Activated CD4-positive, alpha-beta T cell treated with anti-CD3 and anti-CD28 coated beads, Interleukin-2, amount 50 U/mL, for 24 hours (primary cell): ENCODE measurements at places on chromosomes 6 and 20.

- no peak for DNase-seq
Observed at GRCh38 chr20:1885254-1885653, 10.0 kb upstream of the SIRPA start.

GRCh38 chr6:155341130-155341828, 27.0 kb upstream of the TFB1M start:
- DNase-seq, result no peak

- no peak for DNase-seq
Observed at GRCh38 chr6:42383421-42384205, 68.1 kb downstream of the TRERF1 start.

DNA sequence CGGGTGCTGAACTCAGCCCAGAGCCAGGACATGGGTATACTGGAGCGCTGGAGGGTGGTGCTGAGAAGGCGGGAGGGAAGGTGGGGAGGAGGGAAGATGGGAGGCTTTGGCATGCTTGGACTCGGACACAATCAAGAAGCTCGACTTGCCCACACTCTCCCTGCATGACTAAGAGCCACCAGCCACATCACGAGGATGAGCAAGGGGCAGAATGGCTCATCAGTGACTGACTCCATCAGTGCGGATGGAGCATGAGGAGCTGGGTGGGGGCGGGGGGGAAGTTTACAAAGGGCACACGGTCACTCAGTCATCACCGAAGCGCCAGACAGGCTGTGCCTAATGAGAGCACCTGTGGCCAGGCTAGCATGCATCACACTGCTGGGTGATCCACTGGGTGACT, 222.8 kb downstream of the KIF16B start:
- no peak for DNase-seq

DNA sequence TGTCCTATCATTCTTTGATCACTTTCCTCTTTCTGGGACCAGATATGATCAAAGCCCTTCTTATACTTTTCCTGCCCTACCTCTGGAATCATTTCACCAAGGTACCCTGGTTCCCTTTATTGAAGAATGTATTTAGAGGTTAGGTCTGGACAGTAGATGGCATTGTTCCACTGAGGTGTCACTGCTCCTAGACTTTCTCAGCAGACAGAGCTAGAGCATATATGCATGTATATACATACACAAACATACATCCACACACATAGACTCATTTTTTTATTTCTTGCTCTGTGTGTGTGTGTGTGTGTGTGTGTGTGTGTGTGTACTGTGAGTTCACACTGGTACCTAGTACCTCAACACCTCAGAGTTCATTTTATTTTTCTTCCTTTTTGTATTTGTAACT, 40.9 kb downstream of the PTPRA start:
- DNase-seq, result no peak

GRCh38 chr6:100803264-100804045, 77.7 kb downstream of the ASCC3 start:
- no peak for DNase-seq

DNA sequence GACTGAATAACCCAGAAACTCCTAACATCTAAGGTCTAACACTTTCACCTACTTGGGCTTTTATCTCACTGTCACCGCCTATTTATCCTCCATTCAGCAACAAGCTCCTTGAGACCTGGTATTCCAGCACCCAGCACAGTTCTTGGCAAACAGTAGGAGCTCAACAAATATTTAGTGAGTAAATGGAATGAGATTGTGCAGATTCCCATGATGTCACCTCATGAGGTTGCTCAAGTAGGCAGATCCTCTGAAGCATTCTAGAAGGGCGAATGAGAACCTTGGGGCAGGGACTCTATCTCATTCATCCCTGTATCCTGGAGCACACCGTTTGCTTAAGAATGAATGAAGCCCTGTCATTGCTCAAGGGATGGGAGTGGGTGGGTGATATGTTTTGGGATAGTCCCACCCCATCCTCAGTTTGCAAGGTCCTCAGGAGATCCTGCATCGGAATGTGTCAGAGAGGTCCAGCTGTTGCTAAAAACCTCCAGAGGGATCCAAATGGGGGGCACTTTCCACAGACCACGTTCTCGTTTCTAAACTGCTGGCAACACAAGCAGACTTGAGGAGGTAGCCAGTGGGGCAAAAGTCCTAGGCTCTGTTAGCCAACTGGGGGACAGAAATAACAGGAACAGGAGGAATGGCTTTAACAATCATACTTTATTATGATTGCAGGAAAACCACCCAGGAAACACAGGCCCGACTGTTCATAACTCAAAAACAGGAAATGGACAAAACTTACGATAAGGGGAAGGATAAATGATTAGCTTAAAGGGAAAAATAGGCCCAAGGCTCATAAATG, 42.0 kb downstream of the EDN1 start:
- DNase-seq, result no peak

DNA sequence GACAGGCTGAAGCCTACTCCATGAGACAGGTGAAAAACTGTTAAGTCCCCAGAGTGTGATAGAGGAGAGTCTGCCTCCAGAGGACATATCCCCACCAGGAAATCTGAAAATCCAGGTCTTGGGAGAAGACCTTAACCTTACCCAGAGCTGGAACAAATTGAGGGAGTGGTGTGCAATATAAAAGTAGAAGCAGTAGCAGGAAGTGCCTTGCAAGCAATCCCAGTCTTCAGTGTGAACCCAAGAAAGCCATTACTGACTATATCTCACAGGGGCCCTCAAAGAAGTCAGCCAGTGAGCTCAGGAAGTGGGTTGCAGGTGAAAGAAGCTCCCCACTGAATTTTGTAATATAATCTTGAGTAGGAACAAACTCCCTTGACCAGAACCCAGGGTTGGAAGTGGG, 41.9 kb upstream of the PKIB start:
- no peak for DNase-seq

GRCh38 chr6:15715851-15716250, 53.0 kb upstream of the DTNBP1 start:
- no peak for DNase-seq

GRCh38 chr6:156887623-156888269, 110.6 kb downstream of the ARID1B start:
- no peak for DNase-seq

DNA sequence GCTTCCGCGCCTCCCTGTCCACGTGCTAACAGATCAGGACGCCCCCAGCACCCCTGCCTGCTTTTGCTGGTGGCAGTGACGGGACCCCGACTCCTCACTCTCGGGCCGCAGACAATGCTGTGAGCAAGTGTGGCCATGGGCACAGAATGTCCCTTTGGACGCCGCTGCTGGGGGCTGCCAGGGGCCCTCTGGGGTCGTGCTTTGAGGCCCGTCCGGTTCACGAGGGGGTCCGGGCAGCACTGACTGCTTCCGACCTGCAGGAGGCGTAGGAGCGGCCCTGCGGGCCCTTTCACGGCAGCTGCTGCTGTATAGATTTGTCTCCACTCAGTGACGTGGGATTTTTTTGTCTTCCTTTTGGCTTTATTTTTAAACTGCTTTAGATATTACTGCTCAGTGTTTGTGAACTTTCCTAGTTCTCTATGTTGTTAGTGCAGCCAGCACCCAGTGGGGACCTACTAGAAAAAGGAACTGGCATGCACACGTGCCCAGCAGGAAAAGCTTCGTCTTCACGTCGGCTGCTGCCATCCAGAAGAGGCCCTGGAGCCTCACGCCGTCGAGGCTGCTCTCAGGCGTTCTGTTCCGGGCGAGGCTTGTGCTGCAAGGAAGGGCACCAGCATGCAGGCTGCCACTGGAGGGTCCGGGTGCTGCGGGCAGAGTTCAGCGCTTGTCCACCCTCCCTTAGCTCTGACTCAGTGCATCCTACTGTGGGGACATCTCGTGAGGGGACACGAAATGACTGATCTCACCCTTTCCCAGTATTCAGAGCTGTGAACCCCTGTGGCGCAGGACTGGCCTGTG, 21.7 kb downstream of the UCKL1 start:
- no peak for DNase-seq

DNA sequence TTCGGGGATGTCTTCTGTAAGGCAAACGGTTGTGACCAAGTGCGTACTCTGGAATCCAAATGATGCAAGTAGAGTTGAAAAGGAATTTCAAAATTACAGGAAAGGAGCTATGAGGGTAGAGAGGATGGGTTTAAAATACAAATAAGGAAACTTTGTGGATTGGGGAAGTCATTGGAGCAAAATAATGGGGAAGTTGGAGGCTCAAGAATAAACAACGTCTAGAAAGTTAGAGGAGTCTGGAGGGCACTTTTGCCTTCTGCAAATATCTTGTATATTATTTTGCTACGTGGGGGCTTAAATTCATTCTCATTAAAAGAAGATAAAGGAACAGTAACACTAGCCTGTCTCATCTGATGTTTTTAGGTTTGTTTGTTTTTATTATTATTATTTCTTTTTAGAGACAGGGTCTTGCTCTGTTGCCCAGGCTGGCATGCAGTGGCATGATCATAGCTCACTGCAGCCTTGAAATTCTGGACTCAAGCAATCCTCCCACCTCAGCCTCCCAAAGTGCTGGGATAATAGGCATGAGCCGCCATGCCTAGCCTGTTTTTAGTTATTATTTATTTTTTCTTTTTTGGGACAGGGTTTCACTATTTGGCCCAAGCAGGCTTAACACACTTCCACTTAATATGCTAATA, 55.0 kb upstream of the TNFAIP3 start:
- DNase-seq, result no peak

- DNase-seq, result no peak
Observed at GRCh38 chr6:127436578-127437110, 22.5 kb downstream of the KIAA0408 start.

- no peak for DNase-seq
Observed at GRCh38 chr6:12265791-12266190, 24.4 kb upstream of the EDN1 start.

DNA sequence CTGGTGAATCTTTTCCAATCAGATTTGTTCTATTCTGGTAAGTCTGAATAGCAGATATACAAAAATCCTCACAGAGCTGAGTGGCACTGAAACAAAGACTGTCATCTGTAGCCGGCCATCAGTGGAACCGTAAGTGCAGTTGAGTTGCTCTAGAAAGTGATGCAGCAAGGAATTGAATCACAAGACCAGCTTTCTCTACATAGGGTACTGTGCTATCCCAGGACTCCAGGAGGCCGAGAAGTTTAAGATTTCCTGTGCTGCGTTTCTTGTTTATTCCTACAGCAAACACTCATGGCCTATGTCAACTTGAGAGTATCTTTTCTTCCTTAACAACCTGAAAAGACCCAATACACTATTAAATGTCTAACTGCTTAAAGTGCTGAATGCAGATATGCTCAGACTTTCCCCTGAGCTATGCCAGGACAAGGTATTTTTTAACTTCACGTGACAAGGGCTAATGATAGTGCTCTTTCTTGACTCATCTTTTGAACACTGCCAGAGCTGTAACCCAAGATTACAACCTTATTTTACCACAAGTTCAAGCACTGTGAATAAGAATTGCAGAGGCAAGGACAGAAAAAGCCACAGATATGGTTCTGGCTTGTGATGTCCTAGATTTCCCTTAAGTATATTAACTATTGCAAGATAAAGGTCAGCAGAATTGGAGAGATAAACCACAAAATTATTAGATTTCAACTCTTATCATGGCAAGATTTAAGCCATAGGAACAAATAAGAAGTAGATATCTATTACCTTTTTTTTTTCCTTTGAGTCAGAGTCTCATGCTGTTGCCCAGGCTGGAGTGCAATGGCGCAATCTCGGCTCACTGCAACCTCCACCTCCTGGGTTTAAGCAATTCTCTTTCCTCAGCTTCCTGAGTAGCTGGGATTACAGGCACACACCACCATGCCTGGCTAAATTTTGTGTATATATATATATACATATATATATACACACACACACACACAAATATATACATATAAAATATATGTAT, 71.6 kb downstream of the GJA1 start:
- no peak for DNase-seq

DNA sequence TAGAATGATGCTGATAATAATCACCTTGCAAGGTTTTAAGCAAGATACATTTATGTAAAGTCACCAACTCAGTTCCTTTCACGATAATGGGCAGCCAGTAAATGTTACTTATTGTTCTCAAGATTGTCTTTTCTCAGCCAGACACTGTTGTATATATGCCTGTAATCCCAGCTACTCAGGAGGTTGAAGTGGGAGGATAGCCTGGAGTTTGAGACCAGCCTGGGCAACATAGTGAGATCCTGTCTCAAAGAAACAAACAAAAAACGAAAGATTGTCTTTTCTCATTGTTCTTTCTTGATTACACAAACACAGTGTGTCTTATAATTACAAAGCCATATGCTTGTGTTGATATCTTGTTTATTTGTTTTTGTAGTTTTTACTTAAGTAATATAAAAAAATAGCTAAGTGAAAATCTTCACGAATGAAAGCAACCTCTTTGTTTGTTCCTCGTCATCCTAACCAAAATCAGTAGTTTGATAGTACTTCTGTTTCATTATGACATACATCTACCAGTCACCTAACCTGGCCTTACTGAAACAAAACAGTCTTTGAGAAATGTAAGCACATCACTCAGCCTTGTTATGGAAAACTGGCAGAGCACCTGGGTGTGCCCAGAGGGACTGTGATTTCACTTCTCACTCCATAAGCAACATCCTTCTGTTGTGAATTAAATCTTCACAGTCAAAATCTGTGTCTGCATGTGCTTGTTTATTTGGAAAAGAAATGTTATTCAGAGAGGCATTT, 436.2 kb upstream of the SOX4 start:
- no peak for DNase-seq

GRCh38 chr6:2623295-2623694, 127.4 kb downstream of the MYLK4 start:
- no peak for DNase-seq

- DNase-seq, result no peak
Observed at GRCh38 chr20:49367113-49367512, 89.3 kb upstream of the ZNFX1 start.

- DNase-seq, result no peak
Observed at GRCh38 chr20:24783631-24784492, 165.2 kb upstream of the CST7 start.

- DNase-seq, result no peak
Observed at GRCh38 chr6:78810698-78811097, 56.7 kb upstream of the IRAK1BP1 start.
